ENCODE measurements at places on chromosomes 4 and X.

DNA sequence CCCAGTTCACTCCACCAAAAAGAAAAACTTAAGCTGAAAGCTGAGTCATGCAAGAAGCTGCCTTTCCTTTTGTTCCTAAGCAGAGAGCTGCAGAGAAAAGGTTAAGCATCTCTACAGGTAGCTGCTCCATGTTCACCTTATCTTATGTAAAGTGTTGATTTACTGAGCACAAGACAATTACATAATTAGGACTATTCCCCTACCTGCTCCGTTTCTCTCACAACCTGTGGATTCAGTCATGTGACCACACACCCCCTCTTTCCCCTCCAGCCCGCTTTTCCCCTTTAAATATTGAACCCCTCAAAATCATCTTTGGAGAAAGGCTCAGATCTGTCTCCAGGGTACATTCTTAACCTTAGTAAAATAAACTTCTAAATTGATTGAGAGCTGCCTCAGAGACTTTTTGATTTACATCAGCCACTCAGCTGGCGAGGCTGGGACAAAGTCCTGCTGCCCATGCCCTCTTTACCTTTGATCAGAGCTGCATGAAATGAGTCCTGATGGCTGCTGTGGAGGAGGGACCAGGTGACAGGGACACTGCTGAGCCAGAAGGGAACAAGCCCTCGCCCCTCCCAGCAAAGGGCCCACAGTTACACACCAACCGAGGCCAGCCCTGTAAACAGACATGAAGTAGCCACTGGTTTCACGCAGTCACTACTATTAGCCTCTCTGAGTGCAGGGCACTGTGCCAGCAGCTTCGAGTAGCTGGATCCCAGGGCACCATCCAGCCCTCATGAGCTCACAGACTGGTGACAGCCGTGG is 53.9 kb upstream of the C4orf50 start:
- no peak for DNase-seq

DNA sequence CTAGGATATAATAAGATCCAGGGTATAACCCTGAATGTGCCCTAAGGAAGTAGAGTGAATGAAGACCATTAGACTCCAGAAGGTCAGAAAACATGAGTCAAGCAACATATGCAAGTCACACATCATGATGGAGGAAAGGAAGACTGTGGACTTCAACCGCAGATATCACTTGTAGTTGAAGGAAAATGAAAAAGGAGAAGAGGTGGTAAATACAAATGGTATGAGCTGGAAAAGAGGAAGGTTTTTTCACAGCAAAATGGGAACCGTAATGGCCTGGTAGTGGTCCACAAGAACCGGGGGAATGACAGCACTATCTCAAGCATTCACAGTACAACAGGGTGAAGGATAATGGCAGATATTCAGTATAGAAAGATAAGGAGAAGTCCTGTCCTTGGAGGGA is 5.2 kb upstream of the SCFD2 start:
- DNase-seq: no peak

DNA sequence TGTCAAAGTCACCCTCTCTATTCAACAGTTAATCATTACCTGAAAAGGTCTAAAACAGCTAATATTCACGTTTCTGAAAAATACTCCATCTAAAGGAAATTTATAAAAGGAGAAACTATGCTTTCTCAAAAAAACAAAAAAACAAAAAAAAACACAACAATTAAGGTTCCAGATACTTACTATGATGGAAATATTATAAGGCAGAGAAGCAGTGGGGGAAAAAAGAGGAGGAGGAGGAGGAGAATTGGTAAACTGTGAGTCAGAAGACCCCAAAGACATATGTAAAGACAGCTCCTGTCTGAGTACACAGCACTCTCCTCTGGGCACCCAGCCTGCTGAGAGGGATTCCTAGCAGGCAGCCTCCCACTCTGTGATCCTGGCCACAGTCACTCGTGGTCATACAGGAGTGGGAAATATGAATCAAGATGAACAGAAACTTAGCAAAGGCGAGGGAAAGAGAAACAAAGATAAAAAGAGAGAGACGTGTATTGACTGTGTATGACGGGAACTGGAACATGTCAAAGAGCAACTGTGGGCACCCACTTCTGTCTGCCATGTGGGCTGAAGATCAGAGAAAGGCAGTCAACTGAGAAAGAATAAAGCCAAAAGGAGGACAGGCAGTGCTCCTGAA is 12.5 kb downstream of the KLHL15 start:
- no peak for DNase-seq

- no peak for DNase-seq
Observed at GRCh38 chr4:32140636-32141035, 1420.5 kb downstream of the PCDH7 start.

DNA sequence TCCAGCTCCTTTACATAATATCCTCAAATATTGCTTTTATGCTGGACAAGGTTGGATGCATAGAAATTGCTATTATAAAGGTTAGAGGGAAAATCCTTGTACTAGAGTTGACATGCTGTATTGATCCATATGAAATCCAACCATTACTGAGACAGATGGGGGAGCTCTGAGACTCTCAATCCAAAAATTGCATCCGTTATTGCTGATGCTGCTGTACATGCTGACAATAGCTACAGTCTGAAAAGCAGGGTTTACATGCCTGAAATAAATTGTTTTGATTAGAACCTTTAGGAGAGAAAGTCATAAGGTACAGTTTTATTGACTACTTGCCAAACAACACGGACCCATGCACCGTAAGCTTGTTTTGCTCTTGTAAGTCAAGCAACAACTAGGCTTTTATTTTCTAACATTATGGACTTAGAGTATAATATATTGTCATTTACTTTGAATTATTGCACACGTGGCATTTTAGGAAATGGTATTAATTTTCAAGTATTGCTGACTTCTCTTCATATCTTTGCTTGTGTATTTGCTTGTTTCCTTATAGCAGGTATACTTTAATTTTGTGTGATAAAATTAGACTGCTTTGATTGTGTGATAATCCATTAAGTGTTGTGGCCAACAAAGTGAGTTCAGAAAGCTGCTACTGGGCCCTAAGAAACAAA is 1365.2 kb downstream of the STIM2 start:
- DNase-seq: no peak

GRCh38 chr4:112884406-112884805 is 165.0 kb upstream of the ANK2 start:
- DNase-seq: no peak

DNA sequence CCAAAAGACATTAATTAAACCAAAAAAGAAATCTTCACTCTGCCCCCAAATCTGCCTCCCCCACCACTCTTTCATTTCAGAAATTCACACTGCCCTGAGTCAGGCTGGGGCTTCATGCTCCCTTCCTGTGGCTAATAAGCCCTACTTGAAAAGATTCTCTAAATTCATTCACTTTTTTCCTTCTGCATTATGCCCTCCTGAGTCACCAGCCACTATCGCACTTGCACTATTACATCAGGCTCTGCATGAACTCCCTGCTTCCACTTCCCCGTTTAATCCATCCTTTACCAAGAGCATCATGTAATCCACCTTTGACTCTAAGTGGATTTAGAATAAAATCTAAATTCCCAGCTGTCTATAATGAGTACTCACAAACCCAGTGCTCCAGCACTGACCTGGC is 295.4 kb upstream of the KLF3 start:
- no peak for DNase-seq

- DNase-seq: no peak
Observed at GRCh38 chr4:93700571-93700970, 128.0 kb upstream of the ATOH1 start.

DNA sequence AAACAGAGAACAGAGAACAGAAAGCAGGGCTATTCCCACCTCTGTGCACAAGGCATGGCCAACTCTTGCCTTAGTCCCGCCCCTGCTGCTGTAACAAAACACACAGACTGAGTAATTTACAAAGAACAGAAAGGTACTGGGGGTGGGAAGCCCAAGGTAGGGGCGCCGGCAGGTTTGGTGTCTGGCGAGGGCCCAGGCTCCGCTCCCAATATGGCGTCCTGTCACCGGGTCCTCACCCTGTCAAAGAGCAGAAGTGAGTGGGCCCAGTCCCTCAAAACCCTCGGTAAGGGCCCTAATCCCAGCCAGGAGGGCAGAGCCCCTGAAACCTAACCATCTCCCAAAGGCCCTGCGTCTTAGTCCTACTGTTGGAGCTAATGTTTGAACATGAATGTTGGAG is 71.0 kb downstream of the FAM53A start:
- no peak for DNase-seq

GRCh38 chrX:40104985-40105834 is 7.5 kb upstream of the BCOR start:
- DNase-seq: peak; percentile 55

DNA sequence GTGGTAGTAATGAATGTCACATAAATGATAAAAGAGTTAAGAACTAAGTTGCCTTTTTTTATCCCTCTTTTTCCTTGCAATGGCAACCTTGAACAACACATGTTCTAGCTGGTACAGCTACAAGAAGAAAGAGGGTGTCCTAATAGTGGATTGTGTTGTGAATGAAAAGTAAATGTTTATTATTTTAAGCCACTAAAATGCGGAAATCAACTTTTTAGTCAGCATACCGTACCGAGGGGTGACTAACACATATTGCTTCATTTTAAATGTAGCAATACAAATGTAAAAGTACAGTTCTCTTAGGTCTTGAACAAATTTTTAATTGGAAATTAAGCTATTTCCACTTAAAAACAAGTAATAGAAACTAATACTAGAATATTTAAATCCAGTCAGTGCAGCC is 17.7 kb upstream of the AP1AR start:
- no peak for DNase-seq

DNA sequence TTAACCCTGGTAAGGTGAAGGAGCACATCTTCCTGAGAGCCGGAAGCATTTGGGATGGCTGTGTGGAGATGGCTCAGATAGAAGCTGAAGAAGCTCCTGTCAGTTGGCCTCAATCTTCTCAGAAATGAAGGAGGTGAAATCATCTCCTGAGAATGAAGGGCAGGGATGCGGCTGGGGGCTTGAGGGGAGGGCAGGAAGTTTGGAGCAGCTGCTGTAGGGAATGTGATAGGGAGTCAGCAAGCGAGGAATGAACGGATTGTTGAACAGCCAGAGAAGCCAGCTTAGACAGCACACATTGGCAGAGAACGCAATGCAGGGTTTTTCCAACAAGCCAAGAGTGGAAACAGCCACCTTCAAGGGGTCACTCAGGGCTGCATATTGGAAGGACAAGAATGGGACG is 10.0 kb downstream of the KCNE5 start:
- DNase-seq: no peak

- DNase-seq: no peak
Observed at GRCh38 chrX:54817220-54817820, 9.8 kb downstream of the MAGED2 start.

- no peak for DNase-seq
Observed at GRCh38 chr4:13917015-13917414, 289.5 kb upstream of the BOD1L1 start.

GRCh38 chr4:186169333-186169944 is 21.9 kb upstream of the CYP4V2 start:
- DNase-seq: no peak

GRCh38 chrX:31572360-31572759 is 500.5 kb upstream of the FTHL17 start:
- DNase-seq: no peak

GRCh38 chr4:81030981-81031791 is 678 bp downstream of the BMP3 start:
- DNase-seq: peak; percentile 66

- DNase-seq: peak; percentile 33
Observed at GRCh38 chr4:110055158-110055768, 142.6 kb downstream of the EGF start.

- DNase-seq: no peak
Observed at GRCh38 chr4:169208090-169208455, 62.7 kb downstream of the SH3RF1 start.

GRCh38 chr4:104859601-104860237 is 287.0 kb upstream of the TET2 start:
- no peak for DNase-seq

GRCh38 chrX:12611471-12611870 is 179.7 kb upstream of the PRPS2 start:
- DNase-seq: peak; percentile 3

- DNase-seq: no peak
Observed at GRCh38 chr4:122733787-122734120, 1.2 kb downstream of the BBS12 start.

DNA sequence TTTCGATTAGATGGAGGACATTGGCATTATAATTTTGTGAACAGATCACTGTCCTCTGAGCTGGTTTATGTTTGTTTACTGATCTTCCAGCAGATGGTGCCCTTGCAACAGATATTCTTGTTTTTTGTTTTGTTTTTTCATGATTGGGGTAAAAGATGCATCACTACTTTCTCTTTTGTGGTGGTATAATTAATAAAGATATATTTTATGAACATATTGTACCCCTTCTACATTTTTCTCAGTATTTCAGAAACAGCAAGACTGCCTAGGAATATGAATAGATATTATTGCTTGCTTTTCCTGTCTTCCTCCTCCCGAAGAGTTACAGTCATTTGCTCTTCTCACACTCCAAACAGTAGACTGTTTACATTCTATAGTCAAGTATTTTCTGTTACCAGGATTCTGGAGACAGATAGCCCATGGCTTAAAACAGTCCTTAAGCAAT is 905.2 kb downstream of the TRAM1L1 start:
- no peak for DNase-seq

GRCh38 chr4:25174674-25175073 is 14.4 kb upstream of the SEPSECS start:
- no peak for DNase-seq

DNA sequence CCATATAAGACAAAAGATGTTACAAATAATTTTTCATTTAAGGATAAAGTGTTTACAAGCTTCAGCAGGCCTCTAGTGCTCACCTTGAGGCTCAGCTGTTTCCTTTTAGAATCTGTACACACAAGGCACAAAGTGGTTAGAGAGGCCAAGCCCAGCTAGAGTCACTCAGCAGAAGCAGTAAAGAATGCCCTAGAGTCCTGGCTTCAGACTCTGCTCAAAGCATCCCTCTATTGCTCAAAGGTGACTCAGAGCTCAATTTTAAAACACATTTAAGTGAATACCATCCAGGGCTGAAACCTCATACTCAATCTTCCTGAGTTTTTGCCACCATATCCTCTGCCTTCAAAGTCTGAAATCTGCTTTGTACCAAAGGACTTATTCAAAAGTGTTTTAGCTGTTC is 22.6 kb upstream of the PHF8 start:
- DNase-seq: no peak

- peak; percentile 41 for DNase-seq
Observed at GRCh38 chrX:3711331-3711917, 2.0 kb downstream of the PRKX start.

- no peak for DNase-seq
Observed at GRCh38 chr4:45518832-45519231, 605.0 kb downstream of the GABRG1 start.

DNA sequence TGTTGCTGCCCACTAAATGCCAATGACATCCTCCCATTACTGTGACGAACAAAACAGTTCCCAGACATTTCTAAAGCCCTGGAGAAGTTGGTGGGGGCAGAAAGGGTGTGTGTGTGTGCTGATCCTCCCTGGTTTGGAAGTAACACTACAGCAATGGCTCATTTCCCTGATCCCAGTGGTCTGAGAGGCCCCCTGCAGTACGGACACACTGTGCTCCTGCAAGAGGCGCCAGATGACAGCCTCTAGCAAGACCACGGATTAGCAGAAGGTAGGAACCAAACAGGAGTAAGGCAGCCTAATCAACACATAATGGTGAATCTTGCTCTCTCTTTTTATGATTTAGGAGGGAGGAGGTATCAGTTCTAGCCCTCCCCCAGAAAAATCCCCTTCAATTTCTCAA is 49.6 kb downstream of the CHRDL1 start:
- DNase-seq: no peak

- peak; percentile 78 for DNase-seq
Observed at GRCh38 chr4:5710961-5711478, at the start of gene EVC. Gene EVC (plus strand): TSS chr4:5711201. CDS start chr4:5711381, 180 bp downstream.

All from GM06990 (cell line).